Adrenal gland (tissue), 19 donors: ENCODE measurements at places on chromosomes 6 and 20. TPM values are rescaled to one million over a fixed set of nuclear protein-coding genes. Genes with fewer than 3 reads are reported as not detected.

Gene SLC17A3
- total RNA-seq: 0.20 TPM

Gene SIM1
- total RNA-seq: not detected

Gene RIMS4
- total RNA-seq: 3.1 TPM

Gene FAXC
- 2.1 TPM for total RNA-seq

DNA sequence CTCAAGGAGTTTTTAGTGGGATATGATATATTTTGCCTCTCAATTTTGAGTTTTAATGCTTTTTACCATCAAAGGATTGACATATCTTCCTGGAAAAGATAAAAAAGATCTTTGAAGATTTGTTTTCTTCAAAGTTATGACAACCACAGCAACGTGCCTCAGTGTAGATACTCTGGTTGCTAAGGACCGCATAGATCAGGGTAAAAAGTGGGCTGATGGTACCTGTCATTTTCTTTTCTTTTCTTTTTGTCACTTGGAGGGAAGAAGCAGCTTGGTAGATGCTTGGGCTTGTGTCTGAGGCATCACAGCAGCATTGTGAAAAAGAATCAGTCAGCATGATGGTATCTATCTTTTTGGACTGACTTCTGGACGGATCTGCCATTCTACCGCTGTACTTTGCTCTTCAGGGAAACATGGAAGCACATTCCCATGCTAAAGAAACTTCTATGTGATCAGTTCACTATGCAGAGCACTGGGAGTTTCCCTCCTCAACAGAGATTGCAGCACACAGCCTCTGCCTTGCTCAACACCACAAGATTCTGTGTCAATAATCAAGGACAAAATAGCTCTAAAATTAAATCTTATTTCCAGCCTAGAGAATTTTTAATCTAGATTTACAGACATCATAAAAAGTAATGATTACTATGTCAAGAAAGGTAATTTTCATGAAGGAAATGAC is 54.8 kb upstream of the SGK1 start:
- no peaks in the 10 kb centered on the region for H3K36me3 ChIP-seq
- H3K27ac ChIP-seq: peak overlapping the region; percentile 75
- peak; percentile 72 for DNase-seq
- peaks cover 16% of the 10 kb centered on the region for H3K4me1 ChIP-seq
- H3K4me3 ChIP-seq: no peak overlapping the region
- H3K27me3 ChIP-seq: no peaks in the 10 kb centered on the region

DNA sequence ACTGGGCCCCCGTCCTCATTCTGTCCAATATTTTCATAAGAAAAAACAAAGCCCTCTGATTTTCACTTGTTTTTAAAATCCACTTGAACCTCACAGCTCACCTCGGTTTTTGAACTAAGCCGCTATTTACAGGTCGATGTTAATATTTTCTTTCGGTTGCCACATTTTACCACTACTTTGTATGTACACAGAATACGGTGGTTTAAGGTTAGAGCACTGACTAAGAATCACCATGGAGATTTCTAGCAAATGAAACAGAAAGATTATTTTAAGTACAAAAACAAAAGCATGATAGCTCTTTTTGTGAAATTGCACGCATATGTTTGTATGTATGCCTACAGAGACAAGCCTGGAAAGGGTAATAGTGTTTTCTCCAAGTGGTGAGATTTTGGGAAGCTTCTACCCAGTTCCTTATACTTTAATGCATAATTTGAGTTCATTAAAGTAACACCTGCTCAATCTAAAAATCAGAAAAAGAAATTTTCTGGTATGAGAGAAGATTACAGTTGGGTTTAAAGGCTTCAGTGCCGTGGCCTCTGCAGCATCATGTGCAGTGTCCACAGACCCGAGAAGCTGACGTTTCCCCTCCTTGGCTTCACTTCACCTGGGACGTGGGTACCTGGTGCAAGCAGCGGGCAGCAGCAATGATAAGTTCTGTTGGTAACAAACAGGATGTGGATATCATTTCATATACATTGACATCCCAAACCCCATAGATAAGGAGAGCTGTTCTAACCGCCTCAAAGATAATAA is 144.0 kb downstream of the UST start:
- H3K36me3 ChIP-seq: no peaks in the 10 kb centered on the region
- H3K27me3 ChIP-seq: no peaks in the 10 kb centered on the region
- peaks cover 9% of the 10 kb centered on the region for H3K4me1 ChIP-seq
- no peak overlapping the region for H3K4me3 ChIP-seq

GRCh38 chr6:107069631-107070548 is 41.9 kb downstream of the MTRES1 start:
- peaks cover 1% of the 10 kb centered on the region for H3K4me1 ChIP-seq
- no peak overlapping the region for H3K27ac ChIP-seq
- no peaks in the 10 kb centered on the region for H3K36me3 ChIP-seq

DNA sequence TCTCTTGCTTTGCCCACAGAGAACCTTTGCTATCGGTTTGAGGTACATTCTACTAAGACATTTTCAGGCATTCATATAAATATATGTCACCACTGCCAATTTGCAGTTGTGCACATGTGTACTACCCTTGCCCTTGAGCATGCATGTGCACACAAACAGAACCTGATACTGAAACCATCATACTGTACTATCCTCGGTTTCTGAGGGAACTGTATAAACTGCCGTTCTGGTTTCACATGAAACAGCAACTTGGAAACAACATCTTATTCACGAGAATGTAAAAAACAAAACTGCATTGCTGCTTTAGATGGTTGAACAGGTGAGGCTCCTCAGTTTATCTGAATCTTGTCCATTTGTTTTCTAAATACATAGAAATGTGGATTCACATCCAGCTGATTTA is 151.2 kb upstream of the TMEM170B start:
- no peaks in the 10 kb centered on the region for H3K27me3 ChIP-seq
- H3K4me3 ChIP-seq: no peak overlapping the region
- H3K27ac ChIP-seq: no peak overlapping the region
- no peaks in the 10 kb centered on the region for H3K4me1 ChIP-seq
